ENCODE measurements at places on chromosomes 2 and 18.

GRCh38 chr2:121123268-121123667 is 161.7 kb downstream of the TFCP2L1 start:
- DNase-seq, result no peak

DNA sequence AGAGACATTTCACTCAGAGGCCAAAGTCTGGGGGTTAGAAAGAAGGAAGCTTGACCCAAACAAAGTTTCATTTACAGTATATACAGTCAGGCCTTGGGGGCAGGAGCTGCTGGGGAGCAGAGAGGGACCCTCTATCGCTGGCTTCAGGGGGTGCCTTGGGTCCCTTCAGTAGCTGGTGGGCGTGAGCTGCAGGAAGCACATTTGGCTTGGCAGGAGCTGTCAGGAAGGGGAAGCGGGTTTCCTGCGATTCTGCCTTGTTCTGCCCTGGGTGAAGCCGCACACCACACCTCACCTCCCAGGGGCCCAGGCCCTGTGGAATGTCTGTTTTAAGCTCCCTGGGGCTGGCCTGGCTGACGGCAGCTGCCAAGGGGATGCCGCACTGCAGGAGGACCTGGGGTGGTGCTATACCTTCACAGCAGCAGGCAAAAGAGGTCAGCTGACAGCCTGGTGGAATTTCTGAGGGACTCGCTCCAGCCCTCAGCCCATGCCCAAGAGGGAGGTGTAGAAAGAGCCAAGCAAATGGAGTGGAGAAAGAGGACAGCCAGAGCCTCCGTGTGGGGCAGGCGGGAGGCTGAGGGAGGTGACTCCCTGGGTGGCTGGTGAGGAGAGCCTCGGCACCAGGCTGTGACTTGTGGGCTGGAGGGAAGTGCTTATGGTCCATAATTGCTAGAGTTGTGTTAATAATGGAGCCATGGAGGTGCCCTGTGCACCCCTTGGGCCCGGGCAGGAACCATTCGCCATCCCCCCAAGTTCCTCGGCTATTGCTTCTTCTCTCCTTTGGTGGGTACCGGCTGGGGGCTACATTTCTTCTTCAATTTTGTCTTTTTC is 43.9 kb downstream of the PSD4 start:
- no peak for DNase-seq

- DNase-seq, result no peak
Measured at GRCh38 chr2:113157118-113157896, 16.5 kb upstream of the PSD4 start.

- no peak for DNase-seq
Measured at GRCh38 chr2:148167241-148167766, 146.4 kb downstream of the MBD5 start.

- DNase-seq, result no peak
Measured at GRCh38 chr2:119428488-119429224, 3.0 kb upstream of the TMEM37 start.

DNA sequence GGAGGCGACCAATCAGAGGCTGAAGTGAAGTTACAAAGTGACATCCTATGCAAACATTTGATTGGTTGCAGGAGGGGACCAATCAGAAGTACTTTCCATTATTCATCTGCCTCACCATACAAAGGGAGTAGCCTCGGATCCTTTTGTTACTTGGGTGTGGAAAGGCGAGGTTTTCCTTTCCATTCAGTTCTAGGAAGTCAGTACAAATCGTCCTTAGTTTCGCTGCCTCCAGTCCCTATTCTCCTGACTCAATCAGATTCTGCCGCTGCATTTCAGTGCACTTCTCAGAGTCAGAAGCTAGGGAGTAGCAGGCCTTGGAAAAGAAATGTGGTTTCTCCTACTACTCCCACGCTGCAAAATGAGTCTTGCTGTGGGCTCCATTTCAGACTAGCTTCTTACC is 149.4 kb downstream of the DTNA start:
- no peak for DNase-seq

DNA sequence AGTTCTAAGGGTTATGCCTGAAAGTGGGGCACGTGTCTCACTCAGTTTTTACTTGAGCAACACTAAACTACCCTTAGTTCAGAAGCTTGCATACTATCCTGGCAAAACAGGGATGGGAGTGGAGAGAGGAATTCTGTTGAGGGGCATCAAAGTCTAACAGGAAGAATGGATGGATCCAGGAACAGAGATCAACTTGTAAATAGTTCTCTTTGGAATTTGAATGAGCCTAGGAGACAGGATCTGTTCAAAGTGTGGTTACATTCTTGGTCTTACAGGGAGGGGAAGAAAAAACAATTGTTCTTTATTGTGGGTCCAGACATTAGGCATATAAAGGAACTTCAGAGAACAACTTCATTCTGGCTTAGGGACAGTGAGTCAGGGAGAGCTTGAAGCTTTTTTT is 560.2 kb downstream of the CNTNAP5 start:
- no peak for DNase-seq

GRCh38 chr18:25284861-25285550 is 67.0 kb downstream of the ZNF521 start:
- no peak for DNase-seq

DNA sequence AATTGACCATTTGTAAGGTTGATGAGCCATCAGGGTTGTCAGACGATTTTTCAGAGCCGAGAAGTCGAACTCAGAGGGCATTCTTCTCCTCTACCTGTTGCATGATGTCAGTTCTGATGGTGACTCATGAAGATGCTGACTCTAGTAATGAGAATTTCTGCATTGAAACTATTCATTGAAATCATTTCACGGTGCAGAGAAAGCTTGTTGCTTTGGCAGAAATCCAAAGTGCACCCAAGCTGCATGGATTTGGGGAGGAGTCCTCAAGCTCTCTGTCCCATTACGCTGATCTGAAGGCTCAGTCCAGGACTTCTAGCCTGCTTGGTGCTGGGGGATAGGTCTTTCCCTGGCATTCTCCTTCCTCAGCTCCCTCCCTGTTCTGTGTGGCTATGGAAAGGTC is 125.7 kb upstream of the PXDN start:
- DNase-seq, result no peak

DNA sequence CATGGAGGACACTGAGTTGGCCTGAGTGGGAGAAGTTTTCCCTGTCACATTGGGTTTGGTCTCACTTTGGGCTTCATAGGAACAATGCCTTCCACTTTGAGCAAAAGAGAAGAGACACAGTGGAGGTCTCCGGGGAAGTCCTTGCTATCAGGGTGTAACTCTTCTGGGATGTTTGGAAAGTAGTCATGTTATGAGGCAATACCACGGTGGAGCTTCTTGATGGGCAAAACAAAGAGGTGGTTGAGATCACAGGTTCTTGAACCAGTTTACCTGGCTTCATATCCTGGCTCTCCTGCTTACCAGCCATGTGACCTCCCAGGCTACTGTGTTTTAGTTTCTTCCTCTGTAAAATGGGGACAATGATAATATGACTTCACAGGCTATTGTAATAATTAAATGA is 478.6 kb downstream of the SLC4A3 start:
- no peak for DNase-seq

DNA sequence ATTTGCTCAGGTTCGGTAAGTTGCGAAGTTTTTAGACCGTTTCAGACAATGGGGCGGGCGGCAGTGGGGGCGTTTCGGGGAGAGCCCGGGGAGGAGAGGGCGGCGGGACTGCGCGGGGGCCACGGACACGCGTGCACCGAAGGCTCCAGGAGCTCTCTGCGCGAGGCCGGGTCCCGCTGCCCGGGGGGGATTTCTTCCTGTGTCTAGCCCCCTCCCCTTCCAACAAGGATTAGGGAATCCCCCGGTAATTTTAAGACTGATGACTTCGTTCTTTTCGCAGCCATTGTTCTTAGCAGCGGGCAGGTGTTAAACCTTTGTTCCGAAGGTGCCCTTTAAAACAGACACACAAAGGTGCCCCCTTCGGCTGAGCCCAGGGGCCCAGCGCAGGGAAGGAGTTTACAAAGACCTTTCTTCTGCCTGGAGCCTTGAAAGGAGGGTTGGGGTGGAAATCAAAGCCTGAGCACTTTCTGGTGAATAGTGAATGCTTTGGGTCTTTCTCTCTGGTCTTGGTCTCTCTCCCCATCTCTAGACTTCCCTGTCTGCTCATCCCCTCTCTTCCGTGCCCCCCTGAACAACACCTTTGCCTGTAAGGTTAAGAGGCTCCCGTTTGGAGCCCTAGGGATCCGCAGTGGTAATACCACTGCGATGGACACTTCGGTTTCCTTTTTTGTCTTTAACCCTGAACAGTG is 2.1 kb downstream of the TRIB2 start:
- DNase-seq, result no peak

Data from forelimb muscle (tissue), 1 donor.